Stimulated activated CD4-positive, alpha-beta T cell treated with anti-CD3 and anti-CD28 coated beads, Interleukin-2, amount 100 ng/mL, for 48 hours (primary cell): ENCODE measurements at places on chromosomes 4 and X.
A peak's percentile ranks its signal among the peaks of the same experiment; 100 is the strongest.

- no peak for DNase-seq
Measured at GRCh38 chr4:3268395-3269104, 19.6 kb downstream of the MSANTD1 start.

DNA sequence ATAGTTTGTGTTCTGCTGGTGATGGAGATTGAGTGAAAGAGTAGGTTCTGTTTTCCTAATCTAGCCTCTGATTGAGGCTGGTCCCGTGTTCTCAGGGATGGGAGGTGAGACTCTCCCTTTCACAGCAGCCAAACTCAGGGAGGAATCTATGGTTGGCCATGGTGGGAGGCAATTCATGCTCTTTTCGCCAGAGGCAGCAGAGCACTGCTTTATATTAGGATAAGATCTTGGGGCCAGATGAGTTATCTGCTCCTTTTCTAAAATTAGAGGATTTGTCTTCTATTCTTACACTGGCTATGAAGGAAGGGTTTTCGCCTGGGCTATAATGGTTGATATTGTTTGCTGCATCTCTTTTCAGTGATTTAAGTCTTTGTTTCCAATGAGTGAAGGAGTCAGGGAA is 63.9 kb upstream of the NLGN4X start:
- DNase-seq = no peak

DNA sequence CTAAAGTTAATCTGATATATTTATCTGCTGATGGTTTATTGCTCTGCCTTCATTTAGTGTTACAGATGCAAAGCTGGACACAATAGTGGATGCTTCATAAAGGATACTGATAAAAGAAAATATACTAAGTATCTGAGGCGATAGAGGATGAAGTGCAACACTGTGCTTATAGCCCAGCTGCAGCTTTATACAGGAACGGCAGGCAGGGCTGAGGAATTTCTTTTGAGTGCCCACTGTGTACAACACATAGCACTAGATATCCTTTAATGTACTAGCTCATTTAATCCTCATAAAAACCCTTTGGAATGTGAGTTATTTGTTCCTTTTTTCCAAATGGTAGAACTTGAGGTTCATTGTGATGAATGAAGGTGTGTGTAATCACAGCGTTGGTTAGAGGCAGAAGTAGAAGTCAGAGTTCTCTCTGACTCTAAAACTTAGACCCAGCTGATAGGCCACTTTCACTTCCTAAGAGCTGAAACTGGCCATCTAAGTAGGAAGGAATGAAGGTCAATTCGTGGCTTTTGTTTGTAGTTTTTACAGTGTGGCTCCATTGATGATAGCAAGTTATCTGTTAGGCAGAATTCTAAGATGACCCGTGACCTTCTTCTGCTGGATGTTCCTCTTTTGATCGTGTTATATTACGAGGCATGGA is 138.0 kb downstream of the VEGFC start:
- DNase-seq = no peak

- DNase-seq = no peak
Measured at GRCh38 chr4:37964734-37965457, 4.7 kb downstream of the PTTG2 start.

DNA sequence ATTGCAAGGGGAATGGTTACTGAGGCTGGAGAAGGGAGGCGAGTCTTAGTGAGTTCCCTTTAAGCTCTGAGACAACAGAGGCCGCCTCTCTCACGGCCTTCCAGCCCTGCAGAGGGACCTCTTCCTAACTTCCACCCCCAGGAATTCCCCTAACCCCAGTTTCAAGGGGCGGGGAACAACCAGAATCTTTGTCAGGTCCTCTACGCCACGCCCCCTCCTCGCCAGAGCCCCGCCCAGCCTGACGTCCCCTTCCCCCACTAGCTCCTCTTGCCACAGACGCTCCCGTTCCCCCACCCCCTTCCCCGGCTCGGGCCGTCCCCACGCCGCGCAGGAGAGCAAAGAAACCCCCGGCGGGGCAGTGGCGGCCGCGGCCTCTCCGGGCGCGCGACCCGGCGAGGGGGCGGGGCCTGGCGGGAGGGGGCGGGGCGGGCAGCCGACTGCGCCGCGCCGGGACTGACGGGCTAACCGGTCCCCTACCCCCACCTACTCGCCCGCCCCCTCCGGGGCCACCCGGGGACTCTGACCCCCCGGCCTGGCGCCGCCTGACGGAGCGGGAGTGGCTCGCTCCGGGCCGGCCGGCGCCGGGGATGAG is 12.3 kb upstream of the TMEM156 start:
- peak; percentile 94 for DNase-seq

DNA sequence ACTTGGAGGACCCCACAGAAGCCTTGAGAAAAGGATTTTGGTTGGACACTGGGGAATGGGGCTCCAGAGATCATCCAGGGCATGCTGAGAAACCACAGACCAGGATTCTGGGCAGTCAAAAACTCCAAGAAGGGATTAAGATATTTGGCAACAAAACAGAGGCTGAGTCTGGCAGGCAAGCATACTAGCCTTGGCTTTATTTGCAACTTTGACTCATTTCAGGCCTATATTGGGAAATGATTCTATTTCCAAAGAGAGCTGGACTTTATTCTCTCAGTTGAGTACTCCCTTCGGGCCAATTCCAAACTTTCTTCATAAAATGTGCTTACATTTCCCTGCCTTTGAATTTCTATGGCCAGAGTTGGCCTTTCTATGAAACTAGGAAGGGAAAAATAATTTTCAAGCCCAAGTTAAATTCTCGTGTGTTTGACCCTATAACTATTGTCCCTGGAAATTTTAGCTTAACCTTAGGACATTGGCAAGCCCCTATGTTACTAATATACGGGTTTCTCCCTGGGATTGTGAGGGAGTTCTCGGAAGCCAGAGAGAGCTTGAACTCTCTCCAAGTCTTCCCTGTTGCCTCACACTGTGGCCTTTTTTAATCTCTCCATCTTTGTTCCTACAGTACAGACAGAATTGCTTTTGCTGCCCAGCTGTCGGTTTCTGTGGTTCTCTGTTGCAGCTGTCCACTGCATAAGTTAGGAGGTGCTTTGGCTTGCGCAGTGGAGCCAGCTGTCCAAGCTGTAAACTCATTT is 112.6 kb upstream of the FAM9A start:
- DNase-seq = no peak

DNA sequence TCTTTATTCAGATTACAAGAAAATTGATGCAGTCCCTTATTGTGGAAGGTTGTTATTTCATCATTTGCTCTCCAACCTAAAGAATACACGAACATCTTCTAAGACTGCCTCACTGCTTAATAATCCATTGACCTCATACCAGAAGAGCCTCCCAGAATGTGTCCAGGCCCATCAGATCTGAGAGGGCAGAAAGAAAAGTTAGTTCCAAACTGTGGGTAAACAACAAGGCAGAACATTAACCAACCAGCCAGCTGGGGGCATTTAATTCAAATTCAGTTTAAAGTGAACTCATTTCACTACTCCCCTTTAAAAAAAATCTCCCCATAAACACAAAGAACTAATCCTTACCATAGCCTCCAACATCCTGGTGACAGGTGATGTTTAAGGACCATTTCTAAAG is 13.8 kb downstream of the GPC4 start:
- DNase-seq = no peak

GRCh38 chr4:177740563-177740962 is 298.3 kb upstream of the AGA start:
- no peak for DNase-seq

DNA sequence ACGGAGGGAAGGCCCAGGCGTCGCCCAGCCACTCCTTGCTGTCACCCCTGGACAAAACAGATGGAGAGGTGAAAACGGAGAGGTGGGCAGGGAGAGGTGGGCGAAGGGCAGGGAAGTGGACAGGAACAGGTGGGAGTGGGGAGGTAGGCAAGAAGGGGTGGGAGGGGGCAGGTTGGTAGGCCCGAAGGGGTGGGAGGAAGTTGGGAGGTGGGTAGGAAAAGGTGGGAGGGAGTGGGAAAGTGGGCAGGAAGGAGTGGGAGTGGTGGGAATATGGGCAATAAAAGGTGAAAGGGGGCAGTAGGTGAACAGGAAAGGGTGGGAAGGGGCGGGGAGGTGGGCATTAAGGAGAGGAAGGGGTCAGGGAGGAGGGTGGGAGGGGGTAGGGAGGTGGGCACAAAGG is 9.0 kb upstream of the MAGEC1 start:
- DNase-seq = no peak

DNA sequence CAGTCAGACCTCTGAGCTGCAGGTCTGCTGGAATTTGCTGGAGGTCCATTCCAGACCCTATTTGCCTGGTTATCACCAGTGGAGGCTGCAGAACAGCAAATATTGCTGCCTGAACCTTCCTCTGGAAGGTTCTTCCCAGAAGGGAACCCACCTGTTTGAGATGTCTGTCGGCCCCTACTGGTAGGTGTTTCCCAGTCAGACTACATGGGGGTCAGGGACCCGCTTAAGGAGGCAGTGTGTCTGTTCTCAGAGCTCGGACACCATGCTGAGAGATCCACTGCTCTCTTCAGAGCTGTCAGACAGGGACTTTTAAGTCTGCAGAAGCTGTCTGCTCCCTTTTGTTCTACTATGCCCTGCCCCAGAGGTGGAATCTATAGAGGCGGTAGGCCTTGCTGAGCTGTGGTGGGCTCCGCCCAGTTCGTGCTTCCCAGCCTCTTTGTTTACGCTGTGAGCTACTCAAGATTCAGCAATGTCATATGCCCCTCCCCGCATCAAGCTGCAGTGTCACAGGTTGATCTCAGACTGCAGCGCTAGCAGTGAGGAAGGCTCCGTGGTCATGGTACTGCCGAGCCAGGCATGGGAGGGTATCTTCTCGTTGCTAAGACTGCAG is 44.1 kb upstream of the KDR start:
- no peak for DNase-seq

DNA sequence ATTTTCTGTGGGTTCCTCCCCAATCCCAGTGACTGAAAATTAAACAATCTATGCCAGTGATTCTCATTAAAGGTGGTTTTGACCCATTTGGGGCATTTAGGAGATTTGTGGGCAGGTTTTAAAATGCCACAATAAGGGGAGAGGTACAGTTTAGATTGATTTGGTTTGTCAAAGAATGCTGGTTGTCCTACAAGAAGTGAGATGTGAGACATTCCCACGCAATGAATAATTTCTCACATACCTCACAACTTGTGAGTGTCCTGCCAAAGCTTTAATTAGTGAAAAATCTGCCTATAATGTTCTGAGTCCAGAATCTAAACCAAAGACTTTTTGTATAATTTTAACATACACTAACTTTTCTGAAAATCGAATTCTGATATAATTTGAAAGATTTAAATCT is 199.4 kb downstream of the MAPK10 start:
- no peak for DNase-seq

- DNase-seq = no peak
Measured at GRCh38 chrX:33134164-33134563, 77.2 kb downstream of the DMD start.

DNA sequence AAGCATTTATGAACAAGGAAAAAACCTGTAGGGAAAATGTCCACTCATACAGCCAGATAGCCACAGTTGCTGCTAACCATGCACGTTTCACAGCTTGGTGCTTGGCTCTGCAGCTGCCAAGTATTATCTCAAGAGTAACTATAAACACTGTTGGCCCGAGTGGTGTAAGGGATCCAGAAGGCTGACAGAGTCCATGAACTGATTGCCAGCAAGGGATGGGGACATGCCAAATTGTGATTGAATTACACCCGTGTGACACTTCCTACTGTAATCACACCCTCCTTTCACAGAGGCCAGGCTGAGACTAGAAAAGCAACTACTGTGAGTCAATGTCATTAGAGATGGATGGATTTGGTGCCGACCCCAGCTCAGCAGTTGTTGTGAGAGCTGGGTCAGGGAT is 223.9 kb upstream of the ANKRD50 start:
- no peak for DNase-seq

- DNase-seq = no peak
Measured at GRCh38 chr4:105780176-105780575, 71.6 kb downstream of the GSTCD start.

GRCh38 chrX:30302956-30303355 is 6.2 kb downstream of the NR0B1 start:
- no peak for DNase-seq

- DNase-seq = no peak
Measured at GRCh38 chr4:25103418-25103817, 56.8 kb downstream of the SEPSECS start.

GRCh38 chrX:9369802-9370291 is 95.0 kb upstream of the TBL1X start:
- DNase-seq = no peak

DNA sequence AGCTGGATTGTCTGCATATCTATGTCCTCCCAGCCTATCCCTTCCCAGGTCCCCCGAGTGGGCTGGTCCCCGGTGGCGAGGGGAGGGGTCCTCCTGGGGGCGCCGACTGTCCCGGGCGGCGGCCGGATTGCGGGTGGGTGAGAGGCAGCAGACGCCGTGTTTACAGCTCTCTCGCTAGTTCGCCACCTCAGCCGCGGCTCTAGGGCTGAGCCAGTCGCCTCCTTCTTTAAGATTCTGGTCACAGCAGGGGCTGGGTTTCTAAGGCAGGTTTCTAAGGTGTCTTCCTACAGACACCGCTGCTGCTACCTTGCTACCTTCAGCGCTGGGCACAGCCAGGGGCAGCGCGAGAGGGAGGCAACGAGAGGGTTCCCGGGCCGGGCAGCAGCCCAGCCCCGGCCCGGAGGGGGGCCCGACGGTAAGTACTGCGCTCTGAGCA is 57.2 kb downstream of the FRMPD3 start:
- DNase-seq = no peak

- DNase-seq = no peak
Measured at GRCh38 chr4:2489841-2490552, 21.1 kb downstream of the RNF4 start.

DNA sequence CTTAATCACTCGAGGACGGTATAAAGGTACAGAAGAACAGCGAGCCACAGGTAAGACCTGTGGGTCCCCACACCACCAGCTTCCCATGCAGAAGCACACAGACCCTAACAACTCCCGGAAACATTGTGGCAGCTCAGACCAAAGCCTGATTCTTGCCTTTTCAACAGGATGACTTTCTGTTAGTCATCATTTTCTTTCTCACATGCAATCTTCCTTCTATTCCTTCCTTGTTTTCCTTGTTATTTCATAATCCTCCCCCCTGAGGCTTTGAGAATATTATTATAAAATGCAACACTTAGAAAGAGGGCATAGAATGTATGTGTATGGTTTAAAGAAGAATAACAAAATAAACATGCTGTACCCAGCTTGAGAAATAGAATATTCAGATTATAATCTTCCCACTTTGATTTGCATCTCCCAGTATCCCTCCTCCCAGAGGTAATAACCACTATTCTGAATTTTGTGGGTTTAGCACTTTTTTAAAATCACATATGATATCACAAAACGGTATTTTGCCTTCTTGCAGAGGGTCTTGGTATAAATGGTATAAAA is 100.9 kb downstream of the FHDC1 start:
- no peak for DNase-seq
